A172 (cell line): ENCODE measurements at places on chromosomes 6 and 20. TPM values are rescaled to one million over a fixed set of nuclear protein-coding genes. Genes with fewer than 3 reads are reported as not detected.

Gene THBS2
- total RNA-seq = 137 and 151 TPM in 2 replicates

Gene MLIP
- 0.81 and 1.1 TPM in 2 replicates for total RNA-seq

Gene NMBR
- total RNA-seq = not detected in 2 replicates

Gene ANKEF1
- 4.2 and 4.4 TPM in 2 replicates for total RNA-seq

Gene PPP1R14C
- 0.03 and 0.60 TPM in 2 replicates for total RNA-seq

Gene ANKRD66
- not detected in 2 replicates for total RNA-seq

Gene RING1
- 16.2 and 19.7 TPM in 2 replicates for total RNA-seq

Gene IL20RA
- not detected in 2 replicates for total RNA-seq

Gene SRF
- 15.7 and 18.0 TPM in 2 replicates for total RNA-seq

Gene ZBTB22
- total RNA-seq = 7.6 and 8.8 TPM in 2 replicates

Gene TEAD3
- 10.9 and 12.3 TPM in 2 replicates for total RNA-seq

Gene PXT1
- total RNA-seq = not detected in 2 replicates

Gene WDR27
- total RNA-seq = 13.0 and 13.6 TPM in 2 replicates

Gene PLEKHG1
- 0.21 and 0.48 TPM in 2 replicates for total RNA-seq

Gene ZNF165
- 0.09 and 1.4 TPM in 2 replicates for total RNA-seq

Gene VGLL2
- not detected in 2 replicates for total RNA-seq

Gene POU5F1
- total RNA-seq = not detected in 2 replicates

Gene TRIM10
- total RNA-seq = not detected in 2 replicates

Gene OSBPL2
- 20.1 TPM in 2 replicates for total RNA-seq

Gene ERVFRD-1
- total RNA-seq = not detected in 2 replicates

Gene RIPPLY2
- not detected in 2 replicates for total RNA-seq

Gene NKX2-2
- 4.4 TPM in 2 replicates for total RNA-seq

Gene SAPCD1
- total RNA-seq = 1.1 and 3.0 TPM in 2 replicates

Gene OVOL2
- total RNA-seq = not detected in 2 replicates

Gene KIFC1
- 53.2 and 55.6 TPM in 2 replicates for total RNA-seq

Gene DDRGK1
- 70.0 and 76.8 TPM in 2 replicates for total RNA-seq
